ENCODE measurements at places on chromosomes 11 and 22.

- no peak for DNase-seq
Measured at GRCh38 chr11:36512016-36512415, 1.9 kb upstream of the TRAF6 start.

- DNase-seq, result peak; percentile 14
Measured at GRCh38 chr11:86672007-86672621, at the start of gene ME3. ME3 (minus strand) TSS chr11:86672616.

DNA sequence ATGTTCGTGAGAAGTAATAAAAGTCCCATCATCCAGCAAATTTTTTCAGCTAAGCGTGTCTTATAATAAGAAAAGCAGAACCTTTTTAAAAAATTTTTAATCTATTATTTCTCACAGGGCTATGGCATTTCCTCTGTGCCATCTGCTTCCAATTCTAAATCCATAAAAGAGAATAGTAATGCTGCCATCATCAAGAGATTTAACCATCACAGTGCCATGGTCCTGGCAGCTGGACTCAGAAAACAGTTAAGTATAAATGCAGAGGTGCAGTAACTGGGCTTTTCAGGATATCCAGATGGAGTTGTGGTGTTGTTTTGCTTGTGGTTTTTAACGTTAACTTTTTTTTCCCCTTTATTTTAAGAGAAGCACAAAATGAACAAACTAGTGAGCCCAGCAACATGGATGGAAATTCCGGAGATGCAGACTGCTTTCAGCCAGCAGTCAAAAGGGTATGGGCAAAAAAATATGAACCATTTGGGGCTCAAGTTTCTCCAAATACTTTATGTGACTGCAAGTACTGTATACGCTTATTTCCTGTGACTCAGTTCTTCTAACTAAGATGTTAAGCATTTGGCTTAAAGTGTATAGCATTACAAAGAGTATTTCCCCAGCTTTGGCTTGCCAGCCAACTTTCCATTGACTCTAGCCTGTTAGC is 25.2 kb downstream of the GTF2H1 start:
- no peak for DNase-seq

DNA sequence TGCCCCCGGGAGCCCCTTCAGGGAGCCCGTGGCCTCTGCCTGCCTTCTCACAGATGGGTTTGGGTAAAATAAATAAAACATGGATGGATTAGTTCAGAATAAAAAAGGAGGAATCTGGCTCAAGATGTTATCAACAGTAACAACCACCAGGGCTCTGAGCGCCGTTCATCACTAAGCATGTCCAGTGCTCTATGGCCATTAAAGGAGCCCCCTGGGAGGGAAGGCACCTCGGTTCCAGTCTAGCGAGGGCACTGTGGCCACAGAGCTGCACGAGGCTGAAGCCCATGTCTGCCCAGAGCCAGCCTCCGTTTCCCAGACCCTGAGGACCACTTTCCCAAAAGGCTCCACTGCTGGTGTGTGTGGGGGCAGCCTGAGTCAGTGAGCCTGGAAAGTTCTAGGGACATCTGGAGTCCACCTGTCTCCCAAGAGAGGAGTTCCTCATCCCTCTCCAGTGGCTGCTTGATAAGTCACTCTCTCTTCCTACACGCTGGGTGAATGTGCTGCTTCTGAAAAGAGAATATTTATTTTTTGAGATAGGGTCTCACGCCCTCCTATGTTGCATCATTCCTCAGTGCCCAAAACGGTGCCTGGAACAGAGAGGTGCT is 614.6 kb downstream of the TBC1D22A start:
- DNase-seq, result no peak

- DNase-seq, result peak; percentile 62
Measured at GRCh38 chr11:76588455-76589325, 81.9 kb downstream of the LRRC32 start.

DNA sequence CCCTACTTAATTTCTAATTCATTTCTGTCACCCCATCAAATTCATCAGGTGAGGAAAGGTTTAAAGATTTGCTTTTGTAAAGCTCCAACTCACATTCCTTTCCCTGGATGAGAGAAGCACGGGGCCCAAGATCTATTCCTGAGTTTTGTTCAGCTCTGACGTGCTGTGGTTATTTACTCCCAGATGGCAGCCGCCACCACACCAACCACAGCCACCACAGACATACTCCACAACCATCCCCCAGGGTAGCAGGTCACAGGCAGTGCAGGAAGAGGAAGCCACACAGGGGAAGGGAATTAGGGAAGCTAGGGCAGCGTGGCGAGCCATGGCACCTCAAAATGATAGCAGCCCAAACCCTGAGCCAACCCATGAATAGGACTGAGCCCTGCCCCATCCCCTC is 63.5 kb upstream of the CSNK2A3 start:
- no peak for DNase-seq

DNA sequence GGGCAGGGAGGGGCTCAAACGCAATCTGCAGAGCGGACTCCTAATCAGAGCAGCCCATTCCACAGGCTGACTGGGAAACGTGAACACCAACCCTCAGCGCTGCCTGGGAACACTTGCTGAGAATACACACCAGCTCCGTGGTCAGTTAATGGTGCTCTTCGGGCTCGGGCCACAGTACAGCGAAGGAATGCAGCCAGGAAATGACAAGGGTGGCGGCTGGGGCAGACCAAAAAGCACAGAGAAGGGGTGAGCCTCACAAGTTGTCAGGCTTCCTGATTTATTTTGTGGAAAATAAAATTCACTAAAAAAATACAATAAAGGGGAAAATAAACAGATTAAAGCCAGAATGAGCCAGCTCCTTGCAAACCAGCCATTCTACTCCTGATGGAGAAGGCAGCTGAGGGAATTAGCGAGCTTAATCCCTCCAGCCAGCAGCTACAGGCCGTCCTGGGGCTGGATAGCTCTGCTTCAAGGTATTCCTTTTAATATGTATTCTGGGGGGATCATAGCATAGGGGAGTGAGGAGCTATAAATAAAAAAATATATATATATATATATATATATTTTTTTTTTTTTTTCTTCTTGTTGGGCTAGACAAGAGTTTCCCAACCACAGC is 165.5 kb upstream of the NTM start:
- DNase-seq, result no peak

GRCh38 chr22:37488337-37489135 is 2.4 kb upstream of the MFNG start:
- no peak for DNase-seq

GRCh38 chr11:78256962-78257361 is 68.2 kb downstream of the USP35 start:
- DNase-seq, result no peak

DNA sequence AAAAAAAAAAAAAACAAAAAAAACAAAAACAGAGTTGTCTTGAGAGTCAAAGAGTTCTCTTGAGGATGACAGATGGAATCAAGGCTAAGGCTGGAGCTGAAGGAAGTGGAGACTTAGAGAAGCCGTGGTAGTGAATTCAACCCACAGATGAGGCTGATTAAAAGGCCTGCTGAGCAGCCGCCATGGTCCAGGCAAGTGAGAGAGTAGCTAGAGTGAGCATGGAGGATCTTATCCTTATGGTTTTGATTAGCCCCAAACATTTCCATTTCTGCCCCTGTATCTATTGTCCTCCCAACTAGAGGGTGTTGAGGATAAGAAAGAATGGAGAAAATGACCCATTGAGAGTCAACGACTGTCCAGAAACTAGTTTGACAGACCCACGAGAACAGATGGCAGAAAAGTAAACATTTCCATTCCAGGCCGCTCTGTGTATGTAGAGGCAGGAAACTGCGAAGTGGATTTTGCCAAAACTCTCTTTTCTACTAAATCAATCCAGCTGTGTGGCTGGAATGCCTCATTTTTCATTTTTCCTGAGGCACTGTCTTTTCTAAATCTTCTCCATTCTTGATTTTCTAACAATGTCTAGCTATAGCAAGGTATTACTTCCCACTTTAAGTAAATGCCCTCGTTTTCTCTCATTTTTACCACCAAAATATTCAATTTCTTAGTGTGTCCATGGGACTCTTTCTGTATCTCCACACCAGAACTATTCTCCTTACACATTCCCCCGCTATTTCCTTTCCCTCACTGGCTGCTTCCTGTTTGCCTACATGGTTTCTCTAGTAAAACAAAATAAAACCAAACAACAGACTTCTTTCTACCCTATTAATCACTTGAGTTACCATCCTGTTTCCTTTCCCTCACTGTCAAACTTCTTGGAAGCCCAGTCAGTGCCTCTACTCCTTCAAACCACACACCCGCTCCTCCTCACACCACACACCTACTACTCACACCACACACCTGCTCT is 5.4 kb upstream of the MMP8 start:
- DNase-seq, result no peak

DNA sequence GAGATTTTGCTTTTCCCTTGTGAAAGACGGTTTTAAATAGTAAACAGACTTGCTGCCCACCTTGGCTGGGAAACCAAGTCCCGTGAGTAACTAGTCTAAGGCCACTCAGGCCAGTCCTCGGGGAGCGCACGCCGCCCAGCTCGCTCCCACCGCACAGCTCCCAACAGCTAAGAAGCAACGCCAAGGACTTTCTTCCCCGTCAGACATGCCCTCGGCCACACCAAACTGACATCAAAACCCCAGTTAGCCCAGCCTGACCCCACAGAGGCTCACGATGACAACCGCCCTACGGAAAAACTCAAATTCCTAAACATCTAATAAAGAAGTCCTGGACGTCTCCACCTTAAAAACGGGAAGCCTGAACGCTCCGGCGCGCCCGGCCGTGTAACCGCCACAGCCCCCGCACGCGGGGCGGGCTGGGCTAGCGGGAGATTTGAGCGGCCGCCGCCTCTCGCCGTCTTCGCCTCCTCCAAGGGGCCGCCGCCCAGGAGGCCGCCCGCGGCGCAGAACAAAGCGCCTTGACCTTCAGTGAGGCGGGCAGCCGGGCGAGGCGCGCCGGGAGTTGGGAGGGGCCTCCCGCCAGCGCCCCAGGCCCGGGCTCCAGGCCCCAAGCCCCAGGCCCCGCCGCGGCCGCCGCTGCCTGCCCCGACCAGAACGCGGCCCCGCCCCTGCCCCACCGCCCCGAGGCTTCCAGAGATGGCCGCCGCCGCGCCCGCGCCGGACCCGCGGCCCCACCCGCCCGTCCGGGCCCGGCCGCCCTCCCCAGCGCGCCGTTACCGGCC is 486 bp downstream of the NAP1L4 start:
- peak; percentile 56 for DNase-seq

DNA sequence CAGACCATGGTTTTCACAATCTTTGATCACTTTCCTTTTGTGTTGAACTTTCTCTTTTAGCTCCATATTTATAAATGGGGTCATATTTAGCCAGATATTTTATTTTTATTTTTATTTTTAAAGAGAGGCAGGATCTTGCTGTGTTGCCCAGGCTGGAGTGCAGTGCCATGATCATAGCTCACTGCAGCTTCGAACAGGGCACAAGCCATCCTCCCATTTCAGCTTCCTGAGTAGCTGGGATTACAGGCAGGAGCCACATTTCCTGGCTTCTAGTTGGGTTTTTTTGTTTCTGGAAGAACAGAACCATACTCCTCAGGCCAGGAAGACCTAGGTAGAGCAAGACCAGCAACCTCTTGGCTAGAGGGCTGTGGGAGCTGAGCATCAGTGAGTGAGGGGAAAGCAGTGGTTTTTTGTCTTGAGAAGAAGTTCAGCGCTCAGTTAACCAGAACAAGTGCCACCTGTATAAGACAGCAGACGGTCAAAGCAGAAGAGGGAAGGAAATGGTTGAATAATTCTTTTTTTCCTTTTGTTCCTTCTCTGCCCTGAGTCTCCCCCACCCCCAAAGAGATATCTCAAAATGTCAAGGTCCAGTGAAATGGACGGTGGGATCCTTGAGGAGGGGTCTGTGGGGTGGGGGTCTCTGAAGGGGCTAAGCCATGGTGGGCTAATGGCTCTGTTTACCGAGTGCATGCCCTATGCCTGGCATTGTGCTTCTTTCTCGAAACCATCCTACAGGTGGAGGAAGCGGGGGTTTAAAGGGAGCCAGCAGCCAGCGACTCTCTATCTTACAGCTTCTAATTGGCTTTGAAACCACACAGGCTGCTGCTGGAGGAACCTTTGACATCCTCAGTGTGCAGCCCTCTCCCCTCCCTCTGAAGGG is 63.0 kb downstream of the PTPRJ start:
- no peak for DNase-seq

DNA sequence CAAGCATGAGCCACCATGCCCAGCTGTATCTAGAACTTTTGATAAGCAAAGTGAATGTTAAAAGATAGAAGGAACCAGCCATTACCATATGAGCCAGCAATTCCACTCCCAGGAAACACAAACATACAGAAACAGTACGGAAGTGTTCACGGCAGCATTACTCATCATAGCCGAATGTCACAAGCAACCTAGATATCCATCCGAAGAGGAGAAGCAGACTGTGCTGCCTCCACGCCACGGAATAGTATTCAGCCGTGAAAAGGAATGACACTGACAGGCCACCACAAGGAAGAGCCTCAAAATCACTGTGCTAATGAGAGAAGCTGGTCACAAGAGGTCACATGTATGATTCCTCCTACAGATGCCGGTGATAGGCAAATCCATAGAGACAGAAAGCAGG is 17.6 kb upstream of the MGAT3 start:
- no peak for DNase-seq

DNA sequence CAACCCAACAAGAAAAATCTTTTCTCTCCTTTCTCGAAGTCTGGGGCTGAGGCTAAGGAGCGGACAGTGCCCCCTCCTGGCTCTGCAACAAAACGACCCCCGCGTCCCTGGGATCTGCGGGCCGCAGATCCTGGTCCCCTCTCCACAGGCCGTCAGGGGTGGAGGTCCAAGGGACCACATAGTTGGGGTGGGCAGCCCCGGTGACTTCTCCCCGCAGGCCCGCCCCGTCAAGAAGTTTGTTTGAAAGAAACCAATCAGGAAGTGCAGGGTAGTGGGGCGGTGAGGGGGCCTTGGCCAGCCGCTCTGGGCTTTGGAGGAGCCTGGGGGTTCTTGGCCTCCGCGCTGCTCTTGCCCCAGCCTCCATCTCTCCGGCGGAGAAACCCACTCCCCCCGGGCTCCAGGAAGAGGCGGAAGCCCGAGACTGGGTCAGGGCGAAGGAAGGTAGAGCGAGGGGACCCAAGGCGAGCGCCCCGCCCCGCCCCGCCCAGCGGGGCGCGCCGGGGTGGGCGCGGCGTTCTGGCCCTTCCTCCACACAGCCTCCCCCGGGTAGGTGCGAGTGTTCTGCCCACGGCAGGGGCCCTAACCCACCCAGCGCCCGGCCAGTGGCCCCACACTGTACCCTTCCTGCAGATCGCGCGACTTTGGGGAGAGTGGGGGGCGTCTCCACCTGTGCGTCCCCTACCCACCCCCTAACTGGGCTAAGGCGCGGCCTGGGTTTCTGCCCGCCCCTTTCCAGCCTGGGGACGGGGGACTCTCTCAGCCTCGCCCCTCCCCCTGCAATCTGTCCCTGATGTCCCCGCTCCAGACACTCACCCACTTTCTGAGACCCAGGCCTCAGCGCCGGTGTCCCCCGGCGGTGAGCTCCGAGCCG is 1.3 kb downstream of the TP53I11 start:
- peak; percentile 30 for DNase-seq
